Activated CD4-positive, alpha-beta T cell treated with anti-CD3 and anti-CD28 coated beads for 1 hour (primary cell): ENCODE measurements at places on chromosomes 5 and 9.

- no peak for DNase-seq
Measured at GRCh38 chr5:66198837-66199236, 54.7 kb downstream of the SREK1 start.

DNA sequence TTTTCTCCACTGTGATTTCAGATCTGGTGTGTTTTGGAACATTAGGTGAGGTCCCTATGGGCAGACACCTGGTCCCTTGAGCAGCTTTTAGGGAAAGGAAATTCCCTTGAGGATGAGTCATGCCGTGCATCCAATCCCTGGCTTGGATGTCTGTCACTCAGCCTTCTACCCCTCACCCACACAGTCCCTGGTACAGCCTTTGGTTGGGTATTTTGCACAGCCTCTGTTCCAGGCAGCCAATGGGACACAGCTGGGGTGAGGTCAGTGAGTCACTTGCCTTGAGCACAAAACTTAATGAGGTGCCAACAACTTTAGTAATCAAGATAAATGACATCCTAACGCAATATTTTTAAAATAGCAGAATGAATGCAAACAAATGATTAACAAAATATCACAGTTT lies 22.7 kb upstream of the SVEP1 start:
- no peak for DNase-seq

- no peak for DNase-seq
Measured at GRCh38 chr9:34990908-34991606, 1.5 kb downstream of the DNAJB5 start.

DNA sequence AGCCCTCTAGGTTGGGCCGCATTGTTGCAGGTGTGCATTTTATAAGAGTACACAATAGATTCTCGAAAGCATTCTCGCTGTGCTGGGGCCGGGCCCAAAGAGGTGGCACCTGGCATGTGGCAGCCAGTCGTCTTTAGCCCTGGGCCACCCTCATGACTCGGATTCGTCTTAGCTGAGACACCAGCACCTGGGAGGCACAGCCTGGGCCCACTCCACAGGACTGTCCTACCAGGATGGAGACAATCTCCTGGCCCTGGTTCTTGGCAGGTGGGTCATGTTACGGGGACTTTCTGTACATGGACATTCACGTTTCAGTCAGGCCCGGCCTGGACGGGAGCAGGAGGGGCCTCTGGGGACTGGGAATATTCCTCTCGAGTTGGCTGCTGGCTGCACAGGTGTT lies 212.5 kb downstream of the FANCC start:
- no peak for DNase-seq

GRCh38 chr9:98175028-98175569 lies 17.3 kb downstream of the CORO2A start:
- no peak for DNase-seq

DNA sequence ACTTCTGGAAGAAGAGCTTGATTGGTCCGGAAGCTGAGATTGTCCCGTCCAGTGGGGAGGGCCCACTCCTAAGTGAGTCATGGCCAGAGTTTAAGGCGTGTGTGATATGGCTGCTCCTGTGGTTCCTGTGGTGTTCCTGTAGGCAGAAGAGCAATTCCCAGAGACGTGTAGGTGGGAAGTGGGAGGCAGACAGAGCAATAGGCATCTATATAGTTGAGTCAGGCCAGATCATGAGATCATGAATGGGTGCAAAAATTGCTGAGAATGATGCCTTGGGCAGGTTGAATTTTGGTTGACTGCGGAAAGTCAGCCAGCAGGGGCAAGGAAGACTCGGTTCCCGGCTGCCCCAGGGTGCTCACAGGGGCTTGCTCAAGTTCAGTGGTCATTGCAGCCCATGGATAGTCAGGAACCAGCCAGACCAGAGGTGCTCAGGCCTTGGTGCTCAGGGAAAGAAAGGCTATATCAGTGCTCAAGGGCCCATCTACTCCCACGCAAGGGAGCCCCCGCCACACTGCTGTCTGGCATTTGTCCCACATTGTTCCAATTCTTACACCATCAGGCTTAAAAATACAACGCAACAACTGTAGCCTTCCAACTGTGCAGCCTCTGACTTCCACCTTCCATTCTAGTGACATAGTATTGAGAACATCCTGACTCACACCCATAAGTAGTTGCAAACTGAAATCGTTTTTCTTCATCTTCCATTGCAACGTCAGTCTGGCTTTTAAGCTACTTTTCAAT lies 21.0 kb upstream of the GSN start:
- DNase-seq: no peak

- DNase-seq: no peak
Measured at GRCh38 chr5:91194824-91195381, 188.2 kb downstream of the ARRDC3 start.

DNA sequence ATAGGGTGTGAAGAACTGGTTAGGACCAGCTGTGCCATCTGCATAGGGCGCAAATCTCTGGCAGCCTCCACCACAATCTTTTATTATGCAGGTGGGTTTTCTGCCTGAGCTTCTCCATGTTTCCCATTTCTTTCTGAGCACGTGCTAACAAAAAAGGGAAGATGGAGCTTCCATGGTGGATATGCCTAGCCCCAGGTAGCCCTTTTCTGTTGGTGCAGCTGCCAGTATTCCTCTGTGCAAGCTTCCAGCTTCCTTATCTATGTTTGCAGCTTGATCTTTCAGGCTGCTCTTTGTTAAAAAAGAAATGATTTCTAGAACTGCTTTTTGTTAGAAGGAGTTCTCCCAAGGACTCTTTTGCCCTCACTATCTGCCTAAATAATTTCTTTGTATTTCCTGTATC lies 95.0 kb upstream of the EPB41L4A start:
- DNase-seq: no peak

DNA sequence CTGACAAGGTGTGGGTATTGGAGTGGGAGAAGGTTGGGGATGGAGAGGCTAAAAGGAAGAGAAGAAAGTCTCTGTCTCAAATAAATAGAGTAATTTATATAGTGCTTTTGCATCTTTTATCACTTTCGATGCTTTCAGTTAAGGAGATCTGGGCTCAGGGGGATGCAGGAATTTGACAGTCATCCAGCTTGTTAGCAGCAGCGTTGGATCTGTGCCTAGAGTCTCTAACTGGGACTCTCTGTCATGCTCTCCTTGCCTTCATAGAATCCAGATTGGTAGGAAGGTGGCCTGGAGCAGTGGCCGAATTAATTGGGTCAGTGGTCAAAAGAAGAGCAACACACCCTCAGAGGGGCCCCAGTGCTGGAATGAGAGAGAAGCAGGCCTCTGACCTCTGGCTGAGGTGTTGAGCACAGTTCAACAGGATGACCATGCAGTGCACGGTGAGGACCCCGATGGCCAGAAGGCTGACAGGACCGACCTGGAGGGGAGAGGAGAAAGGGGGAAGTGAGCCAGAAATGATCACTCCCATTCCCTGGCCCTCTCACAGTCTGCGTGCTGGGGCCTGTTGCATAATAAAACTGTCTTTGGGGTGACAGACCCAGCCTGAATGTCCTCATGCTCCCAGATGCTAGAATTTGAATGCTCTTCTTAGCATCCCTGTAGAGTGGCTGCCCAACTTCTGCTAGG lies 7.6 kb downstream of the SLC36A3 start:
- DNase-seq: no peak

GRCh38 chr9:93059011-93059714 lies 662 bp downstream of the SUSD3 start:
- DNase-seq: no peak

DNA sequence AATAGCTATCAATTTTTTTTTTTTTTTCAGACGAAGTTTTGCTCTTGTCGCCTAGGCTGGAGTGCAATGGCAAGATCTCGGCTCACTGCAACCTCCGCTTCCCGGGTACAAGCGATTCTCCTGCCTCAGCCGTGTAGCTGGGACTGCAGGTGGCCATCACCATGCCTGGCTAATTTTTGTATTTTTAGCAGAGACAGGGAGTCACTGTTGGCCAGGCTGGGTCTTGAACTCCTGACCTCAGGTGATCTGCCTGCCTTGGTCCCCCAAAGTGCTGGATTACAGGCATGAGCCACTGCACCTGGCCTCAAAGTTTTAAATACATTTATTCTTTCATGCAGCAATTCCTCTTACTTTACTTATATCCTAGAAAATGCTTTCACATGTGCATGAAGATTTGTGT lies 17.6 kb downstream of the TRIM14 start:
- DNase-seq: no peak

- no peak for DNase-seq
Measured at GRCh38 chr9:127050591-127051001, 71.8 kb downstream of the ANGPTL2 start.

DNA sequence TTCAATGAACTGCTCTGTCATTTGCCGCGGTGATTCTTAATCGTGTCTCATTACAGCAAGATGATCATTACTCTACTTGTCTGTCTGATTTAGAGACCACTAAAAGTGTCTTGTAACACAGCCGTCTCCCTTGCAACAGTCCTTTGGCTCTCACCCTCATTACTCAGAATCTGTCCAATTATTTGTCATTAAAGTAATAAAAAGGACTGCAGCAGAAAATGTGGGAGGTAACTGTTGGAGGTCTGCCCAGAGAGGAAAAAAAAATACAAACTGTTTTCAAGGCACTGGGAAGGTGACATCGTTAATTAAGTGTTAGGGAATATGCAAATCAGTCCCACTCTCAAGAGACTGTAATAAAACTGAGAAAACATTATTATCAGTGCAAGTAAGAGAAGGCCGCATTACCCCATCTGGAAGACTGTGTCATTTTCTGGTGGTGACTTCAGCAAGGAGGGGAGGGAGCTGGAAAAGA lies 281.0 kb downstream of the RASEF start:
- no peak for DNase-seq

- DNase-seq: no peak
Measured at GRCh38 chr9:82993856-82994605, 68.9 kb downstream of the RASEF start.

- no peak for DNase-seq
Measured at GRCh38 chr9:21295992-21296391, 9.1 kb downstream of the IFNA5 start.

DNA sequence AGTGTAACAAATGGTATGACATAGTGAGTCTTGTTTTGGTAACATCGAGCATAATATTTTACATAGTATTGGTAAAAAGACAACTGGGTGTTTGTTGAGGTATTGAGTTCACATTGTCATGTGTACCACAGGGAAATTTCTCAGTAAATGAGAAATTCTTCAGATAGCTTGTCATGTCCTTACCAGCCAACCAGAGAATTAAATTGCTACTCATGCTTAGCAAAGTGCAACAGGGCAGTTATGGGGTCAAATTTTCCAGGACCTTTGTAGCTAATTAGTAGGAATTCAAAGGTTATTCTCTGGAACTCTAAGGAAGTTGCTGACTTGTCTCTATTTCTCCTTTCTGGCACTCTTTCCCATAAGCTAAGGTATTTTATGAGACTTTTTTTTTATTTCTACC lies 595.7 kb downstream of the EFNA5 start:
- DNase-seq: no peak

GRCh38 chr9:84412654-84413053 lies 72.1 kb upstream of the SLC28A3 start:
- DNase-seq: no peak

DNA sequence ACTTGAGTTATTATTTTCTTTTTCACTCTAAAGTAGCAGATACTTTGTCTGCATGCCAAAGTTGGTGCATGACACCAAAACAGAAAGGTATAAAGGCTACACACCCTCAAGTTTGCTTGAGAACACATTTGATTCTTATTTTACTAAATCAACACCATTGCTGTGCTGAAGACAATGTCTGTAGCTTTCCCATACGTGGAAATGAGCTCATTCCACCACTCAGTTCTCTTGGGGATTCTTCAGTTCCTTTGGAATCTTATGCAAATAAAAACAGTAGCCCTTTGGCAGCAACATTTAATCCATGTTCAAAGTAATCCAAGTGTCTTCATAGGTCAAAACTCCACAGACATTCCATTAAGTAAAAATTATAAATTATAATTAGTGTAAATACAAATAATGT lies 264.9 kb downstream of the TLE1 start:
- no peak for DNase-seq

DNA sequence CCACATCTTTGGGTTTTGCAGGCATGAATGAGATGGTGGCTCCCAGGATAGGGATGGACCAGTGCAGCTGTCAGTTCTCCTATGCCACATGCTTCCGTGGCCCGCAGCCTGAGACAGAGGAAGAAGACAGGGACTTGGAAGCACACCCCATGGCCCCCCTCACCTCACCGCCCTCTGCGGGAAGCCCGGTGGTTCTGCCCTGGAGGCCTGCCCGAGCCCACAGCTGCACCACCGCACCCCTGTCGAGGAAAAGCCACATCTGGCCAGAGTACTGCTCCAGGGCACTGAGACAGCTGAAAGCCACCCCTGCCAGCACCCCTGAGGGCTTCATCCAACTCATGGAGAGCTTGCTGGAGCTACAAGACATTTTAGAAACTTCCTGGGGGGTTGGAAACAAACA lies 7.6 kb upstream of the TRMT10B start:
- no peak for DNase-seq

DNA sequence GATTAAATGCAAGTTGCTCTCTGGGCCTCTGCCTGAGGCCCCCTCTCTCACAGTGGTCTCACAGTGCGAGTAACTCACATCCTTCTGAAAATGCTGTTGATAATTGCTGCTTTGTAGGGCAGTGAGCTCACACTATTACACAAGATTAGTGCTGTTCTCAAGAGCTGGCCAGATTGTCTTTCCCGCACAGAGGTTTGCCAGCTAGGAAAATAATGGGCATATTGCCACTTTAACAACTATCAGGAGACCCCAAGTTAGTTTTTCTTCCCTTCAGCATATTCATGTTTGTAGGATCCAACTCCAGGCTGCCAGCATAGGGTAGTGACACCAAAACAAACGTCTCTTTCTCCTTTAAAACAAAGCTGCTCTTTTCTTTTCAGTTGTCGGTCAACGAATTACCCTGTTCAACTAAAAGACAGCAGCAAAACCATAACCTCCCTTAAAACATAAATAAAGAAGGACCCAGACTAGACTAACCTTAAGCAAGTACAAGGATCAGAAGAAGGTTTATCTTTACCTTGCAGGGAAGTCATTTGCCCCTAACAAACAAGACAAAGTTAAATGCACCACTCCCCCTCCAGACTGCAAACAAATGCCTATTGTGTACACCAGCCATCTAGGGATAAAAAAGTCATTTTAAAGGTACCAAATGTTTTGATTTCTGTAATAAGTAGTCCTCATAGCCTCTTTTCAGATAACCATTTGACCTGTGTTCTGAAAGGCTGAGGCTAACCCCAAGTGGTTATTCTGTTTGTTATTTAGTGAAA lies 91.4 kb downstream of the VCAN start:
- DNase-seq: no peak

- DNase-seq: no peak
Measured at GRCh38 chr5:74107899-74108298, 481.9 kb downstream of the ARHGEF28 start.

DNA sequence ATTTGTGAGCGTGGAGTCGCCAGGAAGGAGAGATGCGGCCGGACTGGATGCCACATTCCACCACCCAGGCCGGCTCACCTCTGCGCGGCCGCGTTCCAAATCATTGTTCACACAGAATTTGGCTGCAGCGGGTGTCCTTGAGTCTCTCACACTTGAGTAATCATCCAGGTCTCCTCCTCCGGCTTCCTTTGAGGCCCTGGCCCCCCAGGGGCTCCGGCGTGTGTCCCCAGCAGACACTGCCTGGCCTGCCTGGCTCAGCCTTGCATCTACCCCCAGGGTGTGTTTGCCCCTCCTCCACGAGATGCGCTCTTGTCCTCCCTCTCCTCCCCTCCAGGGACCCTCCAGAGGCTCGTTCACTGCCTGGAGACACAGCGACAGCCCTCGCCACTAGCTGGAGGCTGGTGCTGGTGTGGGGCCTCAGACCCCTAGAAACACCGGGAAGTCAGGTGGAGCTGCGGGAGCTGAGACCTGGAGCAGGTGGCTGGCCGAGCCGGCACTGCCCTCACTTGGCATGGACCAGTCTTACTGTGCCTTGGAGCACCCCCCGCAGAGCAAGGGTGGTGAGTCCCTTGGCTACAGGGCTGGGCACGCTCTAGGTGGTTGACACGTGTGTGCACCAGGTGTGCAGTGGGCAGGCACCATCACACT lies 7.0 kb upstream of the SLC9A3 start:
- DNase-seq: no peak
